ENCODE measurements at places on chromosomes 3 and 15.
A peak's percentile ranks its signal among the peaks of the same experiment; 100 is the strongest.

DNA sequence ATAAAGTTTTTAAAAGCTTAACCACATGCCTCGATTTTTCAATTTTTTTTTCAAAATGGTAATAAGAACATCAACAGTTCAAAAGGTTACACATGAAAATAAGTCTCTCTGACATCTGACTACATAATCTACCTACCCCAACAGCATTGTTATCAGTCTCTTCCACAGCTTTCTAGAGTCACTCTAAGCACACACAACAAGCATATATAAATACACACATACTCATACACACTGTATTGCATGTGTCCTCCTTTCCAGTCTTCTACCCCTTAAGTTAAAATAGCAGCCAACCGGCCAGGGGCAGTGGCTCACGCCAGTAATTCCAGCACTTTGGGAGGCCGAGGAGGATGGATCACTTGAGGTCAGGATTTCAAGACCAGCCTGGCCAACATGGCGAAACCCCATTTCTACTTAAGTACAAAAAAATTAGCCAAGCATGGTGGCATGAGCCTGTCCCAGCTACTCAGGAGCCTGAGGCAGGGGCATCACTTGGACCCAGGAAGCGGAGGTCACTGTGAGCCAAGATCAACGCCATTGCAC is 12.2 kb downstream of the TBL1XR1 start:
- no peak for DNase-seq

DNA sequence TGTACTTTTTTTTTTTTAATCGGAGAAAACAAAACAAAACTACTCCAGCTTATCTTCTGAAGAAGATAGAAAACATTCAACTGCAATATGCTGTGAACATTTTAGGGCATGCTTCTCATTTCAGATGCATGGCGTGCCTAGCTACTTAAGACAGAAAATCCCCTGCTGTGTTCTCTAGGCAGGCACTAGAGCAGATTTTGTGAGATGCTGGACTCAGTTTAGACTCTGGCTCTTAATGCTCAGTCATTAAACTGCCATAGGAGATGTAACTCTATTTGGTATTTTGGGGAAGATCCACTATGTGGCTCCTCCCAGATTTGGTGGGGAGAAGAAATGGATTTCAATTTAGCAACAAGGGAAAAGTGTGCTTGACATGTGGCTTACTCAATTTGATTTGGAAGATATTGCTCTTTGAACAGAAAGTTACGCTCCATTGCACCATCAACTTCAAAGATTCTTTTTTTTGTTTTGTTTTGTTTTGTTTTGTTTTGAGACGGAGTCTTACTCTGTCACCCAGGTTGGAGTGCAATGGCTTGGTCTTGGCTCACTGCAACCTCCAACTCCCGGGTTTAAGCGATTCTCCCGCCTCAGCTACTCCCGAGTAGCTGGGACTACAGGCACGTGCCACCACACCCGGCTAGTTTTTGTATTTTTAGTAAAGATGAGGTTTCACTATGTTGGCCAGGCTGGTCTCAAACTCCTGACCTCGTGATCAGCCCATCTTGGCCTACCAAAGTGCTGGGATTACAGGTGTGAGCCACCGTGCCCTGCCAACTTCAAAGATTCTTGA is 62.0 kb upstream of the LEKR1 start:
- DNase-seq = no peak

DNA sequence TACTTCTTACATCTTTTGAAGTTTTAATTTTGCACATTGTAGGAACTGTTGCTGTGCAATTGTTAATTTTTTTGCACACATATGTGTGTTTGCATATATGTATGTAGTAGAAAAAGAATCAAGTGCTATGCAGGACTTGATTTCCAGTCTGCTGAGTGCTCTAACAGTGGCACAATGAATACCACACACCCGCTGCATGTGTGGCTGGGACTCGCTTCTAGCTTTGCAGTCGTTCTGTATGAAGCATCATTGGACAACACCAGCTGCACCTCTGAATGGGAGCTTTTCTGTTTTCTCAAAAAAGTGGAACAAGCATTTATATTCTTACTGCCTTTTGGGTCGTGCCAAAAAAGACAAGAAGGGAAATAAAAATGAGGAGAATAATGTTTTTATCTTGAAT is 564.7 kb downstream of the FOXP1 start:
- no peak for DNase-seq

- DNase-seq = peak; percentile 19
Measured at GRCh38 chr3:109275702-109276293, 40.5 kb downstream of the DPPA2 start.

DNA sequence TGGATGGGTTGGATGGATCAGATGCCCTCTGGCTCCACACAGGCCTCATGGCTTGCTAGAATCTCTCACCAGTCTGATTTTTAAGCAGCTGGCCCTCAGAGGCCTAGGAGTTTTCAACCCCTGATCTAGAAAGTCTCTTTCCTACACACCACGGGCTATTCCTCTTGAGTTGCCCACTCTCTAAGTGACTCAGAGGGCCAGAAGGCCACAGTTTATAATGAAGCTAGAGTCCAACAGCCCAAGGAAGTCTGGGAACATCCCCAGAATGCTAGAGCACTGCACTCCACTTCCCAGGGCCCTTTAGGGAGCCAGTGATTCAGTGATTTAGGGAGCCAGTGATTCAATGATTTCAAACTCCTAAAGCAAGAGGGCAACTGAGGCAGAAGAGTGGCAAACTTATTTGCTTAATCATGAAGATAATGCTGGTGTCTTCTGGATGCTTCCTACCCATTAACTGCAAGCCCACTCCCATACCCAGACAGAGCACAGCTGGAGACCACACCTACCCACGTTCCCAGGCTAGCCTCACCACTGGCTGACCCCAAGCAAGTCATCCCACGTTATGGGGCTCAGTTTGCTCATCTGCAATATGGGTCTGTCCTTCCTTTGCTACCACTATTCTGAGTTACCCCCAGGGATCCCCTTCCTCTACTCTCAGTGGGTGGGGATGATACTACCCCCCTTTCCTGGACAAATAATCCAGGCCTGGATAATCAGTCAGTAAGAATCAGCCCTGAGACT is 36.7 kb downstream of the ABTB1 start:
- DNase-seq = no peak

DNA sequence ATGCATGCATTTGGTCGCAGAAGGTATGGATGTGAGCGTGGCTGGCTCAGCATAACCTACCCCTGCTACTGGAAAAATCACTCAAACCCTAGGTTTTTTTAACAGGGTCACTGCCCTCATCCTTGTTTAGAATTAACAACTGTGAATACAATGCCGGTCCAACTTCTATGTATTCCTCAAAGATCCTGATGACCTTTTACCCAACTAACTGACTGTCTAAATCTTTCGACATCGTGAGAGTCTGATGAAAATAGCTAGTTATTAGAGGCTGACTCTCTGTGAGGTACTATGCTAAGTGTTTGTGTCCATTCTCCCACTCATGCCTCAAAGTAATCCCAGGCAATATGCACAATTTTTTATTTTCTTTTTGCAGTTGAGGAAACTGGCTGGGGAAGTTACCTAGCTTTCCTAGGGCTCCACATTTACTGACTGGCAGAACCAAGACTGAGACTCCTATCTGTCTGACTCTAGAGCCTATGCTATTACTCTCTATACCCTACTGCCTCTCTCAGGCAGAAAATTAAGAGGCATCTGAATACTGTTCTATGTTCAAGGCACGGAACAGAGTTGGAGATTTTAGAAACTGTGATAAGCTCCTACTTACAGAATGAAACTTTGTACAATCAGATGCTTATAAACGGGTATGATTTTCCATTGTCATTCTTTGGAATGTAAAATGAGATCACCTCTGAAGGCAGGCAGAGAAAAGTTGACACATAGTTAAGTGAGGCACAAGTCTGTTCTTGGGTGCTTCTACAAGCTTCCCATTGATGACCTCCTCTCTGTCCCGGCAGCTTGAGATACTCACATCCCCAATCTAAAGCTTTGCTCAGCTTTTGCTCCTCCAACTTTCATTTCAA is 56.4 kb downstream of the FILIP1L start:
- DNase-seq = no peak

DNA sequence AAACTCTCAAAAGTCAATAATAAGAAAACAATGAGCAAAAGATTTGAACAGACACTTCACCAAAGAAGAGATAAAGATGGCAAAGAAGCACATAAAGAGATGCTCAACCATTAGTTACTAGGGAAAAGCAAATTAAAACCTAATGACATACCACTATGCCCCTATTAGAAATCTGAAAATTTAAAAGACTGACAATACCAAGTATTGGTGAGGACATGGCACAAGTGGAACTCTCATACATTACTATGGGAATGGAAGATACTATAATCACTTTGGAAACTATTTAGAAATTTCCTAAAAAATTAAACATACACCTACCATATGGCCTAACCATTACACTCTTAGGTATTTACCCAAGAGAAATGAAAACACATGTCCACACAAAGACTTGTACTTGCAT is 35.2 kb upstream of the LAMP3 start:
- DNase-seq = no peak

Data from activated naive CD8-positive, alpha-beta T cell treated with anti-CD3 and anti-CD28 coated beads, Interleukin-2, amount 50 U/mL, for 24 hours (primary cell).